ENCODE measurements at places on chromosomes 1 and 21.

DNA sequence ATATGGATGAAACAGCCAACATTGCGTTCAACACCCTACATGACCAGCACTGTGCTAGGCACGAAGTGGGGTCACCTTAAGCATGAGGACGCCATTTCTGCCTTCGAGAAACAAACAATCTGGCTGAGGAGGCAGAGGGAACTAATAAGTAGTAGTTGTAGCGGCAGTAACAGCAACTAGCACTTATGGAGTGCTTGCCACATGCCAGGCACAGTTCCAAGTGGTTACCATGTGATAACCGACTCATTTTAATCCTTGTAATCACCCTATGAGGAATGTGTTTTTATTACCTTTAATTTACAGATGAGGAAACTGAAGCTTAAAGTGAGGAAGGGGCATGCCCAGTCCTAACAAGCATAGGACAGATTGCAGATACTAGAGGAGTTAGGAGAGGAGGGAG lies 33.7 kb downstream of the KCND3 start:
- DNase-seq, result no peak

- no peak for DNase-seq
These were observed 445.5 kb downstream of the MATN1 start for GRCh38 chr1:30277911-30278310.

DNA sequence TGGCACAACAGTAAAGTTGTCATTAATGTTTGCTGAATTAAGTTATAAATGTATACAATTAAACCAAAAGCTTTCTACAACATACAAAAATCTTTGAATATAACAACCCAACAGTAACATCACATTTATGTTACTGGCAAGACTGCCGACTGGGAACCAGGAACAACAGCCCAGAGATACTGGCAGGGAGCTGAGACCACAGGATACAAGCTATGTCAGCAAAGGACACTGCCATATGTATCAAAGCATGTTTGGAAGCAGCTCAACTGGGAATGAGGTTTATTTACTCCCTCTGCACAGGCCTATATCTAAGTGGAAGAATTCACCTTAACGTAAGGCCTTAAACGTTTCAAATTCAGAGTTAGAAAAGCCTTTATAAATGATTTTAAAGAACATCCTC lies 50.4 kb downstream of the ARHGAP29 start:
- DNase-seq, result no peak

DNA sequence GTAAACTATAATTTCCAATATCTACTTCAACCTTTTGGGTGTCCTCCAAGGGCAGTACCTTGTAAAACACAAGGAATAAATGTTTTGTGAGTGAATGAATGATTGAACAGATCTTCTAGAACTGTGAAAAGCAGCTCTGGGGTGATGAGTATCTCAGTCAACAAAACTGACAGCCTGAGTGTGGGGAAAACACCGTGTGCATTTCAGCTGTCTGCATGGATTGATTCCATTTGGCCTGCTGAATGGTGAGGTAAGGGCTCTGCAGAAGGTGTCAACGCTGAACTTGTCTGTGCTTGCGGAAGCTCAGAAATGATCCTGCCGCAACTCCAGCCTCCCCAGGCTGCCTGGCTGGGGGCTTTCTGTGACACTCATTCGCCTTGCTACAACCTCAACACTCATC lies 7.4 kb upstream of the AGMAT start:
- DNase-seq, result no peak

- DNase-seq, result no peak
These were observed 1.3 kb upstream of the PATJ start for GRCh38 chr1:61740751-61741700.

GRCh38 chr1:174160109-174160473 lies 771 bp downstream of the RABGAP1L start:
- DNase-seq, result peak; percentile 76

GRCh38 chr1:22275626-22276395 lies 132.9 kb upstream of the WNT4 start:
- peak; percentile 91 for DNase-seq

GRCh38 chr1:115411371-115412063 lies 73.5 kb upstream of the NGF start:
- DNase-seq, result peak; percentile 58

- DNase-seq, result no peak
These were observed 7.3 kb downstream of the MYOG start for GRCh38 chr1:203078478-203078877.

GRCh38 chr1:245213066-245213831 lies 58.5 kb downstream of the KIF26B start:
- no peak for DNase-seq

- no peak for DNase-seq
These were observed 186.7 kb upstream of the NFIA start for GRCh38 chr1:60895701-60896100.

- DNase-seq, result no peak
These were observed 4.9 kb downstream of the RD3 start for GRCh38 chr1:211487082-211487481.

DNA sequence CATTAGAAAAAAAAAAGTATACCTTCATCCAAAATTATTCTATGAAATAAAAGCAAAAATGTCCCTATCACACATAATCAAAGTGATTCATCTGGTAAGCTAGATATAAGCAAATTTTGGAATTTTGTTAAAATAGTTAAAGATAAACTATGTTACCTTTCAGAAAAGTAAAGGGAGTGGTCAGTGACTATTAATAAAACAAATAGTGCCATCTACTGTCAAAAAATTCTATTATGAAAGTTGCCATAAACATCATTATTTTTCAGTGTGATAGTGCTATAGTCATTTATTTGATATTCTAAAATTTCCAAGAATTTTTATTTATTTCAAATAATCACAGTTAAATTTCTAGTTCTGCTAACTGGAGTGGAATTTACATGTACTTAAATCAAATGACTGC lies 803.7 kb downstream of the KCNT2 start:
- DNase-seq, result no peak

DNA sequence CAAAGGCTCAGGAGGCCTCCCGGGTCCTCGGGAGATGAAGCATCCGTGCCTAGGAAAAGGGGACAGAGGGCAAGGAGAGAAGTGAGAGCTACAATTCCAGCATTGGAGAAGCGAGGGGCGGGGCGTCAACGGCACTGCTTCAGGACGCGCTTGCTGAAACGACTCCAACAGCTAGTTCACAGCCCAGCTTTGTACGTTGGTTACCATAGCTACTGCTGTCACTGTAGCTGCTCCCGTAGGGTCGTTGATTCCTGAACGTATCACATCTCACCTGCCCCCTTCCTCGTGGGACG lies 63.1 kb downstream of the TOR1AIP2 start:
- peak; percentile 82 for DNase-seq

- DNase-seq, result peak; percentile 21
These were observed 720.7 kb upstream of the CXADR start for GRCh38 chr21:16792101-16792500.

- no peak for DNase-seq
These were observed 73.8 kb upstream of the NEK2 start for GRCh38 chr1:211749251-211749650.

DNA sequence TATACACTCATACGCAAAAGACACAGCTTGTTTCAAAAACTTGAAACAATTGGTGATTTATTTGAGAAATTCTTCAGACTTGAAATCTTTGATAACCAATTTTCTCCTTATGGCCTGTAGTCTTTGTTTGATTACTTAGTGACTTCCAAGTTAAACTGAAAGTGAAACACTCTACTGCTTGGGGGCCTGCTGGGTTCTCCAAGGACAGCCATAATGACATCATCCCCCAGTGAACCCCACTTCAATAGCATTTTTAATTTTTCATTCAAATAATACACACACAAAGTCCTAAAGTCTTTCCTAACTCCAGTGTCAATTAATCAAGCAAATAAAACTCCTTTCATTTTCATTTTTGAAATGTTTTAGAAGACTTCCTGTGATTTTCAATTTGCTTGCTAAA lies 59.2 kb downstream of the KRTAP19-8 start:
- DNase-seq, result no peak

- no peak for DNase-seq
These were observed 9.1 kb downstream of the LAMC2 start for GRCh38 chr1:183195142-183195574.

DNA sequence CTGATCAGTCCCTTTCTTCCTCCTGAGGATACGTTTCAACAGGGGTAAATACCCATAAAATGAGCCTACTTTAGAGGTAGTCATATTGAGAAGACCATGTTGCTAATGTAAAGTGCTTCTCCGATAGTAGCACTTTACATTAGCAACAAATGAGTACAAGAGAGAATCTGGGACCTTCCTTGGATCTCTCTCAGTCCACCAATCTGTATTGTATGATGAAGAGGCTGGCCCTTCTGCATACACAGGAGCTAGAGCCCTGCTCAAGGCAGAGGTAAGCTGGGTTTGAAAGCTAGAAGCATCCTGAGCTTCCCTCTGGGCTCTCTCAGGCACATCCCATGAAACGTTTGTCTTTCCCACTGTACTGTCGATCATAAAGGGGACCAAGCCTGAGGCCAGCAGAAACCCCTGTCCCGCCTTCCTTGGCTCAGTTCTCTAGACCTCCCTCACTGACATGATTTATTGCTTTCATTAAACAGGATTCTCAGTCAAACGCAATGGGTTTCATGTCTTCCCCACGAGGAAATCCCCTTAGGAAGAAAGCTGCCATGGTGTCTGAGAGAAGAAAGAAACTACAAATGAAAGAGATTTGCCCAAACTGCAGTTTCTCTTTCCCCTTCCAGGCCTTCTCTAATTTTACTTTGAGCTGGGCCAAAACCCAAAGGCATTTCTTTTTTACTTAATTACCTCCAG lies 62.8 kb upstream of the BCAR3 start:
- DNase-seq, result no peak

DNA sequence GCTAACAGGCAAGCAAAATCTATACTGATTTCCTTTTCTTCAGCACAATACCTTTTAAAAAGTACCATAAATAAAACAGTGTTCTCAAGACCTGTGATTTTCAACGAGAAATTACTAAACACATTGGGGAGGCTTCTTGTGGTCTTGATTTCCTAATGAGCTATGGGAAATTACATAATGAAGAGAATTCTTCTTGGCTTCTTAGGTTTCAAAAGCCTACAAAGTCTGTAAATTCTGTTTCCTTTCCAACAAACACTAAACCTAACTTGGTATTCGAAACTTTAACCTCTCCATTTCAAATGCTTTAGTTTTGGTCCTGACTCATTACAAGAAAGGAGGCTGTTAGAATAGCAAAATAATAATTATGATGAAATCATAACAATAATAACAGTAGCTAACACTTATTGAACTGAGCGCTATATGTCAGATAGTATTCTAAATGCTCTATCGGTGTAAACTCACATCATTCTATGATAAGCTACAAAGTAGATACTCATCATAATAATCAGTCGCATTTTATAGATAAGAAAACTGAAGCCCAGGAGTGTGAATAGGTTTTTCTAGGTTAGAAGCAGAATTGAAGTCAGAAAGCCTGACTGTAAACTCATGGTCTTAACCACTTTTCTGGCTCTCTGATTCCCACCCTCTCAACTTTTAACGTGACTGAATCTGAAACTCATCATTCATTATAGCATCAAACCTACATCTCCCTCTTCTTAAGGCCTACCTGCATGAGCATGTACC lies 486.7 kb downstream of the SMYD3 start:
- DNase-seq, result no peak

GRCh38 chr1:10211805-10212410 lies 1.5 kb downstream of the KIF1B start:
- DNase-seq, result no peak
